Activated naive CD8-positive, alpha-beta T cell treated with anti-CD3 and anti-CD28 coated beads, Interleukin-2, amount 10 ng/mL, durations not matched to agents 7 days and 5 days (primary cell): ENCODE measurements at places on chromosomes 1 and 21. TPM values are rescaled to one million over a fixed set of nuclear protein-coding genes. Genes with fewer than 3 reads are reported as not detected.

GRCh38 chr1:51960262-51960661, 30.2 kb downstream of the RAB3B start:
- peaks cover 5% of the 10 kb centered on the region for H3K27me3 ChIP-seq
- H3K27ac ChIP-seq = no peak overlapping the region
- H3K36me3 ChIP-seq = no peaks in the 10 kb centered on the region
- H3K4me3 ChIP-seq = no peak overlapping the region
- H3K4me1 ChIP-seq = peaks cover 3% of the 10 kb centered on the region

DNA sequence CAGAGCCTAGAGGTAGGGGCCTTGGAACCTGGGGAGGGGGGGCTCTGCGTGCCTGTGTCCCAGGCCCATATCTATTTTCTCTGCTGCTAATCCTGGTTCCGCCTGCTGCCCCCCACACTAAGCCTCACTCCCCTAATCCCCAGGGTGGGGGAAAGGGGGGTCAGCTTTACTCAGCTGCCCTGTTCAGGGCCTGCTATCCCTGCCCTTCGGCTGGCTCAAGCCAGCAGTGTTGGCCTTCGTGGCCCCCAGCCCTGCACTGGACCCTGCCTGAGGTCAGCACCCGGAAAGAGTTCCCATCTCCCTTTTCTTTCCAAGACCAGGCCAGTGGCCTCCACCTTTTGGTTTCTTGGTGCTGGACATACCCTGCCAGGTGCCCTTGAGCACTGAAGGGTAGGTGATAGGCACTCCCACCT, 8.4 kb downstream of the ZBTB7B start:
- no peaks in the 10 kb centered on the region for H3K27me3 ChIP-seq
- DNase-seq = no peak
- peaks cover 55% of the 10 kb centered on the region for H3K4me1 ChIP-seq
- peak overlapping the region; percentile 58 for H3K27ac ChIP-seq

GRCh38 chr1:66276218-66276617, 257.7 kb upstream of the SGIP1 start:
- peak overlapping the region; percentile 91 for H3K27ac ChIP-seq
- H3K4me3 ChIP-seq = peak overlapping the region; percentile 82
- peaks cover 4% of the 10 kb centered on the region for H3K36me3 ChIP-seq
- DNase-seq = no peak
- H3K4me1 ChIP-seq = peaks cover 82% of the 10 kb centered on the region

- no peak overlapping the region for H3K27ac ChIP-seq
- H3K4me3 ChIP-seq = no peak overlapping the region
- H3K4me1 ChIP-seq = no peaks in the 10 kb centered on the region
- H3K27me3 ChIP-seq = no peaks in the 10 kb centered on the region
- no peaks in the 10 kb centered on the region for H3K36me3 ChIP-seq
Measured at GRCh38 chr1:106749491-106749890, 307.0 kb upstream of the PRMT6 start.

GRCh38 chr1:208665936-208666335, 421.8 kb upstream of the PLXNA2 start:
- no peak for DNase-seq
- H3K27me3 ChIP-seq = no peaks in the 10 kb centered on the region
- no peaks in the 10 kb centered on the region for H3K4me1 ChIP-seq
- no peaks in the 10 kb centered on the region for H3K36me3 ChIP-seq

- H3K4me1 ChIP-seq = peaks cover 22% of the 10 kb centered on the region
- no peak overlapping the region for H3K27ac ChIP-seq
- no peak for DNase-seq
- no peaks in the 10 kb centered on the region for H3K27me3 ChIP-seq
- H3K36me3 ChIP-seq = peaks cover 11% of the 10 kb centered on the region
Measured at GRCh38 chr1:230215031-230215430, 148.0 kb downstream of the GALNT2 start.

DNA sequence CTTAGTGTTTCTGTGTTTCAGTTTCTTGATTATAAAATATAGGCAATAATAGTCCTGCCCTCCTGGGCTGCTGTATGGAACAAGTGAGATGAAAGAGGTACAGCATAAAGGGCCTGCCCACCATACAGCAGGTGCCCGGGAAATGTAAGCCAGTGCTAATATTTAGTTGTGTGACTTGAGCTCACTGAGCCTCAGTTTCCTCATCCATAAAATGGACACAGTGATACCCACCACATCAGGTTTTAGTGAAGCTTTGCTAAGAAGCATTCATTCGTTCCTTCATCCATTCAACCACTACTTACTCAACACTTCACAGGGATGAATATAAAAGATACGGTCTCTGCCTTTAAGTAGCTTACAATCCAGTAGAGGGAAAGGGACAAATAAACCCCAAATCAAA, 19.9 kb downstream of the CNTN2 start:
- no peaks in the 10 kb centered on the region for H3K36me3 ChIP-seq
- no peak overlapping the region for H3K27ac ChIP-seq
- no peak overlapping the region for H3K4me3 ChIP-seq
- peaks cover 1% of the 10 kb centered on the region for H3K4me1 ChIP-seq
- H3K27me3 ChIP-seq = no peaks in the 10 kb centered on the region

GRCh38 chr1:6955357-6956094, 170.3 kb downstream of the CAMTA1 start:
- H3K4me3 ChIP-seq = no peak overlapping the region
- no peak for DNase-seq
- H3K36me3 ChIP-seq = no peaks in the 10 kb centered on the region
- no peak overlapping the region for H3K27ac ChIP-seq

DNA sequence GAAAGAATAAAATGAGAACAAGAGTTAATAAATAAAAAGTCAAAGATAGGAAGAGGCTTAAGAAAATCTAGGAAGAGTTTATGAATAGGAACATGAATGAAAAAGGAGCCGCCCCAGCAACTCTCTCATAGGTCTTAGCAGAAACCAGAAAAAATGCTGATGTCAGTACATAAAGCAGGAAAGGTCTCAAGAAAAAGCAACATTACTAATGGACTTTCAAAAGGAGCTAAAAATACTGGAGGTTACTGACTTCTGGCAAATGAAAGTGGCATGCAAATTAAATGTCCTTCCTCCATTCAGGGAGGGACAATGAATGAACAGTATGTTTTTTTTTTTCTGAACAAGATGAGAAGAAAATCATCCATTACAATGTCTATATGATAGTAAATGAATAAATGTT, 387.6 kb downstream of the BRINP2 start:
- H3K27ac ChIP-seq = no peak overlapping the region
- no peaks in the 10 kb centered on the region for H3K36me3 ChIP-seq
- H3K4me1 ChIP-seq = no peaks in the 10 kb centered on the region

SYPL2 gene
- total RNA-seq = not detected

ZBTB37 gene
- 16.4 TPM for total RNA-seq
